Hematopoietic multipotent progenitor cell treated with erythropoietin and hydrocortisone succinate and interleukin-3 and kit ligand, for 6 days (in vitro differentiated cells): ENCODE measurements at places on chromosomes 6 and 20.

DNA sequence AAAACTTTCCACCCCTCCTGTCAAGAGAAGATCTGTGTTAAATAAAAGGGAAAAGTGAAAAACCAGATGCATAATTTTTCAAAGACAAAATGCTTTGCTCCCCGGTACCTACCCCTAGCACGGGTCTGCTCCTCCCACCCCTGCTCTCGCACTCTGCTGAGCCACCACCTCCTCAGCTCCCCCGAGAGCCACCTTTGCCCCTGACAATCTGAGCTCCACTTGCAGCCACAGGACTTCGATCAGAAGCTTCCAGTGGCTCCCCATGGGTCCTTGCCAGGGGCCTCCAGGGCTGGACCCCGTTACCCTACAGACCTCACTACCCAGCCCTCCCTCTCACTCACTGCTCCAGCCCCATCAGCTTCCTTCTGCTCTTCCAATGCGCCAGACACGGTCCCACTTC, 171.7 kb downstream of the PREX1 start:
- no peak for DNase-seq

DNA sequence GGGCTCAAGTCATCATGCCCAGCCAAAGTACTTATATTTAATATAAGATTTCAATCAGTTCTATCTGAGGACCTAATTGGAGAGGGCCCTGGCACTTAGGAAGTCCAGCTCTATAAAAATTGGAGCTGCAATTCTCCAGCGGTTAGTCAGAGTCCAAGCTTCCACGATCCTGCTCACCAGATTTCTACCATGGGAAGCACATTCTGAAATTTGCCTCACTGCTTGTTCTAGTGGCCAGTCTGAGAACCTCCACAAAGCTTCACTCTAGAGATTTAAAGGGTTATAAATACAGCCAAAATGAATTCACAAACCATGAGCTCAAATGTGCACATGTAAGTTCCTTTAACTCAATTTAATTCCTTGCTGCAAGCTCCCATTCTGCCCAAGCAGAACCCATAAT, 33.5 kb downstream of the PNLDC1 start:
- no peak for DNase-seq

DNA sequence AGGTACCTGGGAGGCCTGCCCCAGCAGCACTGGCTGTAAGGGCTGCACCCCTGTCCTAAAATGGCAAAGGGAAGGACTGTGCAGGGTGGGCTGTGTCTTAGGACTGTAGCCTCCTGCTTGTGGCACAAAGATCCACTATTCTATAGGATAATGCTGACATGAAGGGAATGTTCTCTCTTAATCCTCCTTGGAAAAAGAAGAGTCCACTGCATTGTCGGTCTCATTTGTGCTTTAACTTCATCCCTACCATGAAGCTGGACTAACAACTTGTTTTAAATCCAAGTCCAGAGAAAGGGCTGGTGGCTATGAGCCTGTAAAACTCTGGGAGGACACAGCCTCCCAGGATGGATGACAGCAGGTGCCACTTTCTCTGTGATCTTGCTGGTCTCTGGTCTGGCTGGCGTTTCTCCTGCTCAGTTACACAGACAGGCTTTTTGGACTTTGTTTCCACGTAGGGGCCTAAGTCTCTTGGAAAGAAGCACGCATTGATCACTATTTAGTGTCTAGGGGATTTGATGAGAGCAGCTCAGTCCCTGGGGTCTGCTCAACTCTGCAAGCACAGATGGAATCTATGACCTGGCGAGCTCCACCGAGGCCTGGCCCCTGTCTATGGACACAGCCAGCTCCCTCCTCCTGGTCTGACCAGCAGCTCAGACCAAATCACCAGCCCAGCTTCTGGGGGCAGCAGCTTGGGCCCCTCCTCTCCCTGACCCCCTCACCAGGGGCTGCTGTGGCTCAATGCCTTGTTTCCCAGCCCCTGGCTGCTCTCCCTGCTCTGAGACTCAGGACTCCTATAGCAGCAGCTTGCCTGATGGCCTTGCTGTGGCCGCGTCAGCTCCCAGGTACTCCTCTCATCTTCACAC, 4.8 kb downstream of the CST3 start:
- DNase-seq = no peak

DNA sequence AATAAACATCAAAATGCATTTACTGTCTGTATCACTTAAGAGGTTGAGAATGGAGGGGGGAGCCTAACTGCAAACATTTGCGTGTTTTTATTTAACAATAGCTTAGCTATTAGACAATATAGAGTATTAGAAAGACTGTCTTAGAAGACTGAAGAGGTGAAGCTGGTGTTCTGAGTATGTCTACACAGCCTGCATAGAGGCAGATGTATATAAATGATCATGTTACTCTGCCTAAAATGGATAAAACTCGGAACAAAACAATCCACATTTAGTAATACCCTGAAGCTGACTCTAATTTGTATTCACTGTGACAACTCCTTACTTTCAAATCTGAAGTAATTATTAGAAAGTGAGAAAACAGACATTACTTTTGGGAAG, 181.9 kb downstream of the GMPR start:
- DNase-seq = no peak
